Hippocampal formation (tissue), 2 donors: ENCODE measurements at places on chromosomes 16 and 17.

DNA sequence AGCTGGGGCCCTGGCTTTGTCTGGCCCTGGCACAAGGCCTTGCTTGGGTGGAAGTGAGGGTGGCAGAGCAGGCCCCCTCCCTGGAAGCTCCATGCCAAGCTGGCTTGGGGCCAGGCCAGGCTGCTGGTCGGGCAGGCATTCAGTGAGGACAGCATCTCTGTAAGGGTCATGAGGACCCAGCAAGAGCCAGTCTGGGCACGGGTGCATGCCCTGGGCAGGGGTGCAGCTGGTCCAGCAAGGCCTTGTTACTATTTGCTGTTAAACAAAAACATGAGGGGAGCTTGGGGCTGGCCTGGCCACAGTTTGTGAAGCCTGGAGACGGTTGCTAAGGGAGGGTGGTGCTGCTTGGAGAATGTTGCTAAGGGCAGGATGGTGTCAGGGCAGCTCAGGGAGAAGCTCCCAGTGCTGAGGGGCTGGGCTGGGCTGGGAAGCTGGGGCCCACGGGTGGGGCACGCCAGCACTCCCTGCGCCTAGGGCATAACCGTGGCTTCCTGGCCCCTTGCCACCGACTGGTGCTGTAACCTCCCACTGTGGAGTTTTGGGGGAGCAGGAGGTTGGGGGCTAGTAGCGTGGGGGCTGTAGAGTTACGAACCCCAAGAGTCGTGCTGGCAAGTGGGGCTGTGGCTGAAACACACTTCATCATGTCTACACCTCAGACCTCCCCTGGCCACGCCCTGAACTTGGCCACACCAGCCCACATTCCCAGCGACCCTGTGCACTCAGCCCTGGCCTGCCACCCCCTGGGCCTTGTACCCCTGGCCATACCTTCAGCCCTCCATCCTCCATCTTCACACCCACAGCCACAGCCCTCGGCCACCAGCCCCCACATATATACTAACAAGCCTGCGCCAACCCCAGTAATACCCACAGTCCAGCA is 1.6 kb downstream of the TPPP3 start:
- DNase-seq = peak; percentile 96

GRCh38 chr17:50332196-50332595 is 13.7 kb upstream of the XYLT2 start:
- no peak for DNase-seq

DNA sequence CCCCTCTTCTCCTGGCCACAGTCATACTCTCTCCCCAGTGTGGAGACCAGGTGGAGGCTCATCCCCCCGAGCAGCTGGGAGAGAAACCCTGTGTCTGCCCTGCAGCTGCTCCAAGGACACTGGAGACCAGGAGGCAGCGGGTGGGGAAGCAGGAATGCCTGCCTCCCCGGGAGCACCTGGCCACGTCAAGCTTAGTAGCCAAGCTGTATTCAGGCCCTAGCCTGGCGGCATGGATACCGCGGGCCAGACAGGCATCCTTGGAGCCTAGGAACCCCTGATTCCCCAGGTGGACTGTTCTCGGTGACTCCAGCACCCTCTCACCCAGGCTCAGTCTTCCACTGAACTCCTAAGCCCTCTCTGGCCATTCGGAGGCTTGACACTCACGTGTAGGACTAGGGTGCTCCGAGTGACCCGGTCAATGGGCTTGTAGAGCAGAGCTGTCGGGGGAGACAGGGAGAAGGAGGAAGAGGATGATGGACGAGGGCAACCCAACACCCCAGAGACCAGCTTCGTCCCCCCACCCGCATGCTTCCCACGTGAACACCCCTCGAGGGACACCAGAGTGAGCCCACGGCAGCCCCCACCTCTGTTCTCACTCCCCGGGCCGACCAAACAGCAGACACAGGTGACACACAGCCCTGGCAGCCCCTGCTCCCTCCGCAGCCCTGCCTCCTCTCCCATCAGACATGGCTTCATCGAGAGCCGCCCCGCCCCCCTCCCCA is 76.5 kb downstream of the TIMM22 start:
- DNase-seq = no peak

DNA sequence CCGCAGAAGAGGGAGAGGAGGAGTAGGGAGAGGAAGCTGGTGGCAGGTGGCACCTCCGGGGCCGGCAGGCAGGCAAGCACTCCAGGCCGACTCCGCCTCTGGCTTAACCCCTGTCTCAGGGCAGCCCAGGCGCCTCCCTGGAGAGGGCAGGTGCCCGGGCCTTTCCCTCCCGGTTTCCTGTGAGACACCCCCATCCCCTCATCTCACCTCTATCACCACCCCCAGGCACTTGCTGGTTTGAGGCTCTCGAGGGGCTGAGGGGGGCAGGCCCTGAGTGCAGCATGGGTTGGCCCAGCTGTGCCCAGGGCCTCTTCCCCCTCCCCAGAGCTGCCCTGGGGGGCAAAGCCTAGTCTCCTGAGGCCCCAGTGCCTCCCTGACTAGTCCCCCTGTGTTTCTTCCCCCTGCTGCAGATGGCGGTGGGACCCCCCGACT is 6.0 kb downstream of the DOC2A start:
- no peak for DNase-seq

DNA sequence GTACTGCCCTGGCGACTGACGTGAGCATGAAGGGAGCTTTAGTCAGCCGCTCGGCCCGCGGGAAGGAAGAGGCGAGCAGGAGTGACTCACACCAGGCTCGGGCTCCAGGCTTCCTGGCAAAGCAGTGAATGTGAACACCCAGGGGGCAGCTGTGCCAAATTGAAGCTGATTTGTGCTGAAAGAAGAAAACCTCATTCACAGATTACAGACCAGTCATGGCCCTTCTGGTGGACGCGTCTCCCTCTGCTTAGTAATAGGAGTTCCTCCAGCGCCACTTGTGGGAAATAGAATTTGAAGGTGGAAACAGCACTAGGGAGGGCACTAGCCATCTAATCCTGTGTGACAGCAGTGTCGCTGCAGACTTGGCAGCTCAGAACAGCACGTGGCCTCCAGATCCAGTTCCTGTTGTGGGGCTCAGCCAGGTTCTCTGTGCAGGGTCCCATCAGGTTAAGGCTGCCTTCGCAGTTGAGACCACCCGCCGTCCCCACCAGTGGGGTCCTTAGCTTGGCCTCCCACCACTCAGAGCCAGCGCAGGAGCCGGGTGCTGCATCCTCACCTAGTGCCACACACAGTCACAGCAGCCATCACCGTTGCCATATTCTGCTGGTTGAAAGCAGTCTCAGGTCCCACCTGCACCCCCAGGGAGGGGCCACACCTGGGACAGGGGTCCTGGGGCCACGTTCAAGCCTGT is 164.5 kb upstream of the CHMP6 start:
- peak; percentile 38 for DNase-seq

- DNase-seq = no peak
These were observed 615 bp downstream of the PHKG2 start for GRCh38 chr16:30748634-30749445.

GRCh38 chr17:79919164-79919585 is 79.9 kb upstream of the CBX4 start:
- DNase-seq = peak; percentile 85

GRCh38 chr16:12203780-12204351 is 227.3 kb downstream of the SNX29 start:
- DNase-seq = no peak

GRCh38 chr16:86396901-86397311 is 113.4 kb upstream of the FOXF1 start:
- DNase-seq = no peak

DNA sequence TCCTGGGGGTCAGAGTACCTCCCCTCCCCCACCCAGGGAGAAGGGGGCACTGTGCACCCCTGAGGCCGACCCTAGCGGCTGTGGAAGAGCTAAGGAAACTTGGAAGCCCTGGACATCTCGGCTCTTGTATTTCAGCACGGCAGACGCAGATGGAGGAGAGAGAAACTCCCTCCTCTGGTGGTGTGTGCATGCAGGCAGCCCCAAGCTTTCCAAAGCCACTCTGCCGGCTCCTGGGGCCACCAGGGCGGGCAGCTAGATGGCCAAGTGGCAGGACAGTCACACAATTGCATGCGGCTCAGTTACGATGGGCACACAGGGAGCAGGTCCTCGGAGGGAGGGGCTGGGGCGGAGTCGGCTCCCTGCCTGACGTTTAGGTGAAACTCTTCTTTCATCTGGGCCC is 195.5 kb downstream of the RBFOX3 start:
- DNase-seq = no peak

DNA sequence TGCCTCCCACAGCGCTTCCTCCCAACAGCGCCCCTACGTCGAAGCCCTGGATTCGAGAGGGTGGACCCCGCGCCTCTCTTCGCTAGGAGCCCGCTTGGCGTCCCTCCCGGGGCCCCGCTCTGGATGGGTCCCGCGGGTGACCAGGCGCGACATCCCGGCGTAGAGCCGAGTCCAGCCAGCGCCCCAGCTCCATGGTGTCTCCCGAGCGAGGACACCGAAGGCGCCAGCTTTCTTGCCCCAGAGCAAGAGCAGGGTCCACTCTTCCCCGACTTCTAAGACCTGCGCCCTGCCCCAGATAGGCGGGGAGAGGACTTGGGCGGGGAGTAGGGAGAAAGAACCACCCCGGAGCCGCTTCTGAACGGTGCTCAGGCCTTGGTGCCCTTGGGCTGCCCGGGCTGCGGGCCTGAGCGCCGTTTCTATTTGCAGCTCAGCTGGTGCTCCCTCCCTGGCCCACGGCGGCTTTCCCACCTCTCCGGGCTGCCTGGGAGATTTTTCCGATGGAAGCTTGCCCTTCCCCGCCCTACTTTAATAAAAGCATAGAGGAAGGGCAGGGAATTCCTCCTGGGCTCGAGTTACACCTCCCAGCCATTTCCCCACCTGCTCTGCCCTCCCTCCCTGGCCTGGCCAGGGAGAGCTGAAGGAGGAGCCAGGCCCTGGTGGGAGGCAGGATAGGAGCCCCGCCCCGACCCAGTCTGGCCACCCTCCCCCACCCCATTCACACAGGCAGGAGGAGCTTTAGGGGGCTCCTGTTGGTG is 1.8 kb downstream of the MMP15 start:
- no peak for DNase-seq

- DNase-seq = no peak
These were observed 37.7 kb upstream of the IRF8 start for GRCh38 chr16:85861095-85861825.

GRCh38 chr17:73595479-73595878 is 48.8 kb downstream of the SDK2 start:
- no peak for DNase-seq

GRCh38 chr17:48871551-48872351 is 20.8 kb upstream of the ATP5MC1 start:
- no peak for DNase-seq

- DNase-seq = no peak
These were observed 111.1 kb downstream of the PITPNC1 start for GRCh38 chr17:67488161-67488560.

- no peak for DNase-seq
These were observed 132.4 kb upstream of the GSE1 start for GRCh38 chr16:85480727-85481101.

DNA sequence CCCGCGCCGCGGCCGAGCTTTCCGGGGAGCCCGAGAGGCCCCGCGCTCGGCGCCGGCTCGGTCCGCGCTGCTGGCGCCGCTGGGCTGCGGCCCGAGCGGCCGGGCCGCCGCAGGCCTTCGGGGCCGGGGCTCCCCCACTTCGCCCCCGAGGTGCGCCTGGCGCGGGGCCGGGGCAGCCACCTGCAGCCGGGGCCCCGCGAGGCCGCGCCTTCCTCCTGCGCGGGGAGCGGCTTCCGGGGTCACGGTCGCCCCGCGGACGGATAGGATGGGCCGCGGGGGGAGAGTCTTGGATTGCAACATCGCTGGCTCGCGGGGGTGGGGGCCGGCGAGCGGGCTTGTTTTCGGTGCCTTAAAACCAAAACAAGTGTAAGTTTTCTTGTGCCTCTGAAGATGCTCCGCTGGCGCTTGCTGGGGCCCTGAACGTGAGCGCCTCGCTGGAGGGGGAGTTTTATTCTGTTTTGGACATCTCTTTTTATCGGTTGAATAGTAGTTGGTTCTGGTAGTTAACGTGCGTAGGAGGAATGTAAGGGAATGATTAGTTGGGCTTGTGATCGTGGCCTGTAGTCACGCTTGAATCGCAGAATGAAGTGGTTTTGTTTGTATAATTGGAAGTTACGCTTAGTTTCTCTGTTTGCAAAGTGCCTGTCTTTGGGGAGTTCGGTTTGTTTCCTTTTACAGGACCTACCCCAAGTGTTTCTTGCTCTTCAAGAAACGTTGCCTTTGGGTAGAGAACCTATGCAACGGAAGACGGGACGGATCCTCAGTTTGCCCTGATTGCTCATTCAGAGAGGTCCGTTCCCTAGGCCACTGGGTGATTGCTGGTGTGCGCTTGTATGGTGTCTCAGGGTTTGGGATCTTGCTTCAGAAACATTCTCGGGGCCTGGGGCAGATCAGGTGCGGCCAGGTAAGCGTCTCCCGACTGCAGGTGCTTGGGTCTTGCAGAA is 724 bp downstream of the UBE2I start:
- DNase-seq = no peak

GRCh38 chr17:74349120-74349519 is 12.5 kb downstream of the BTBD17 start:
- DNase-seq = no peak

DNA sequence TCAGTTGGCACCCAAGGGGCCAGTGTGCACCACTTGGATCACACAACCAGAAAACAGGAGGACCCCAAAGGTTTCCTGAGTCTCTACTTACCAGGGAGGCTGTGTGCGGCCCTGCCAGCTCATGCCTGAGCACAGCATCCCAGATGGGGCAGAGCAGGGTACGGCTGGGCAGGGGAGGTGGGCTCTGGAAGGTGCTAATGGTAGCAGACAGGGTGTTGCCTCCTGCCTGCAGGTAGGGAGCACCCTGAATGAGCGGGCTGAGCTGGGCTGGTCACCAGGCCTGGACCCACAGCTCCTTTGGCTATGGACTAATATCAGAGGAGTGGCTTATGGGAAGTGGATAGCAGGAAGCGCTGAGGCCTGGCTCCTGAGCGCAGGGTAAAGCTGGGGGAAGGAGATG is 14.6 kb downstream of the RECQL5 start:
- DNase-seq = no peak

- DNase-seq = no peak
These were observed 1.9 kb downstream of the CAVIN1 start for GRCh38 chr17:42421136-42421506.

DNA sequence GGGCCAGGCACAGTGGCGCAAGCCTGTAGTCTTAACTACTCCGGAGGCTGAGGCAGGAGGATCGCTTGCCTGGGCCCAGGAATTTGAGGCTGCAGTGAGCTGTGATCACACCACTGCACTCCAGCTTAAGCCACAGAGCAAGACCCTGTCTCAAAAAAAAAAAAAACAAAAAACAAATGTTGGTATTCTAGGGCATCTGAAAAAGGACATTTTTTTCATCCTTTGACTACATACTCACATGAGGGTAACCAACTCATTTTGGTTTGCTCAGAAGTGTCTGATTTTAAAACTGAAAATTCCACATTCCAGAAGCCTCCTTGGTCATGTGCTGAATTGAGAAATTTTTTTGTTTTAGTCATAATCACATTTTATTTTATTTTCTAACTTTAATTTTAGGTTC is 12.7 kb upstream of the C16orf82 start:
- DNase-seq = no peak

GRCh38 chr16:29988346-29989075 is 6.9 kb downstream of the HIRIP3 start:
- DNase-seq = no peak

GRCh38 chr17:77375917-77376651 is 235.3 kb downstream of the SEC14L1 start:
- no peak for DNase-seq
